MV-4-11 (cell line): ENCODE measurements at places on chromosomes 1 and 21.
A peak's percentile ranks its signal among the peaks of the same experiment; 100 is the strongest.

DNA sequence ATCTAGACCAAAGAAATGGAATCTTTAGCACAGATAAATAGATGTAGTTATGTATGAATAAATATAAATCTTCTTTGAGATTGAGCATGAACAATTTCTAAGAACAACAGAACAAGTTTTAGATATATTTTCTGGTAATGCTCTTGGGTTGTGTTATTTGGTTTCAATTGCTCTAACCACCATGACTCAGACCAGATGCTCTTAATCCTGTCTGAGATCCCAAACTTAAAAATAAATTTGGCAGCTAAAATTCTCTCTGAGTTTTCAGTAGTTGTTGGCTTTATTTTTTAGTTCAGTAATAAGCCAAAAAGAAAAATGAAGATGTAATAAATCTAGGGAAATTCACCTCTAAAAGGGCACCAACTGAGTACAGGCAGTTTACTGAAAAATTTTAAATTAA is 1693.4 kb downstream of the NCAM2 start:
- peak; percentile 37 for DNase-seq

GRCh38 chr1:109846846-109847245 is 63.8 kb upstream of the CSF1 start:
- DNase-seq: no peak

DNA sequence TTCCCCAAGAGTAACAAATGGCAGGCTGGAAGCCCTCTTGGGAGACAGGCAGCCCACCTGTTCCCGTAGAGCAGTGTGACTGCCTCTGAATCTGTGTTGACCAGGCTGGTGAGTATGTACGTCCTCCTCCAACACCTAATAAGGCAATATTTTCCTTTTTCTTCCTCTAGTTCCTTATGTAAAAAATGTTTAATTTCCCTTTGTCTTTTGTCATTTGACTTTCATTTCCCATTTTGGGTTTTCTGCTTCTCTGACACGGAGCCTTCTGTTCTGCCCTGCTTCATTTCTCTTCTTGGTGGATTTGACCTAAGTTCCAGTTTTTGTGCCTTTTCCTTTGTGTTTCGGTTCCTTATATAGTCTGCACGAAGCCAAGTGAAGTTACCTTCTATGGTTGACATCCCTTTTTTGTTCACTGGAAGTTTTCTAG is 65.8 kb upstream of the ATF3 start:
- DNase-seq: peak; percentile 98

DNA sequence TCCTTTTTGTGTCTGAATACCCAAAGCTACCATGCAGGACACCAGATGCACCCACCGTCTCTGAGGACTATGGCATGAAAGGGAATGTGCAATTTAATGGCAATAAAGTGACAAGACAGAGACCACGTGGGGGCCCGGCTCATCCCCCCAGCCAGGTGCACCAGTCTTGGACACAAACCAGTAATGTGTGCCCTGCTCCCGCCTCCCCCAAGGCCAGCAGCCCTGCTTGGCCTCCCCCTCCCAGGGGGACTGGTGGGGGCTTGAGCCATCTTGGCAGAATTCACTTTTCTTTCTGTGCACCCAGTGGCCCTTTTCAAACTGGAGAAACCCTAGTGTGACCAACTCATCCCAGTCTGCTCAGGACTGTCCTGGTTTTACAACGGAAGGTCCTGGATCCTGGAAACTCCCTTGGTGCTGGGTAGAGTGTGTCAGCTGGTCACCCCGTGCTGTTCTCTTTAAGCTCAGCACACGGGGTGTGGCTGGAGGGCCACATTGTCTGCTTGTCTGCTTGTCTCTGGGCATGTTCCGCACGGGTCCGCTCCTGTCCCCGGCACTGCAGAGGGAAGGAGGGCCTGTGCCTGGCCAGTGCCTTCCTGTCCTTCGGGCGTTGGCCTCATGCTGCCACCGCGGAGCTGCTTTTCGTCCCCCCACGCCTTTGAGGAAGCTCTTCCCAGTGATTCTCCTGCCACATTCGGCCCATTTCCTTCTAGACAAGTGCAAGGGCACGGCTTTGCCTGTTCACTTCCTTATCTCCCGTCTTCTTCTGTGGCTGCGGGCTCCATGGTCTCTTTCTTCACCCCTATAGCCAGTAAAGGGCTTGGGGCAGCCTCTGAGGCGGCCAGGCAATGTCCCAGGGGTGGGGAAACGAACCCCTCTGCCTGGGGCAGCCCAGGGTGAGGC is 45.8 kb upstream of the TTC34 start:
- DNase-seq: peak; percentile 30

DNA sequence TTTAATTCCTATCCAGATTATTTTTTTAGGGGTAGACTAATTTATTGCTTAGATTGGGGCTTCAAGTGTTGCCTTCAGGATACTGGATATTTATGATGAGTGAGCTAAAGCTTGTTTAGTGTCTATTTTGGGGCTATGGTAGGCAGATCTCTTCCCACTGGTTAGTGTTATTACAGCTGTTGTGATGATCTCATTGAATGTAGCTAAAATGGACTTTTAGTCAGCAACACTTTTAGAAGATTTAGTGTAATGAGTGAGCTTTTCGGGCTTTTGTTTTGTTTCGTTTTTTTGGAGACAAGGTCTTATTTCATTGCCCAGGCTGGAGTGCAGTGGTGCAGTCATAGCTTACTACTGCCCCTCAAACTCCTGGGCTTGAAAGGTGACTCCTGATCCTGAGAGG is 14.2 kb downstream of the THRAP3 start:
- no peak for DNase-seq

- DNase-seq: no peak
These were observed 18.7 kb downstream of the DYRK1A start for GRCh38 chr21:37385179-37385765.

DNA sequence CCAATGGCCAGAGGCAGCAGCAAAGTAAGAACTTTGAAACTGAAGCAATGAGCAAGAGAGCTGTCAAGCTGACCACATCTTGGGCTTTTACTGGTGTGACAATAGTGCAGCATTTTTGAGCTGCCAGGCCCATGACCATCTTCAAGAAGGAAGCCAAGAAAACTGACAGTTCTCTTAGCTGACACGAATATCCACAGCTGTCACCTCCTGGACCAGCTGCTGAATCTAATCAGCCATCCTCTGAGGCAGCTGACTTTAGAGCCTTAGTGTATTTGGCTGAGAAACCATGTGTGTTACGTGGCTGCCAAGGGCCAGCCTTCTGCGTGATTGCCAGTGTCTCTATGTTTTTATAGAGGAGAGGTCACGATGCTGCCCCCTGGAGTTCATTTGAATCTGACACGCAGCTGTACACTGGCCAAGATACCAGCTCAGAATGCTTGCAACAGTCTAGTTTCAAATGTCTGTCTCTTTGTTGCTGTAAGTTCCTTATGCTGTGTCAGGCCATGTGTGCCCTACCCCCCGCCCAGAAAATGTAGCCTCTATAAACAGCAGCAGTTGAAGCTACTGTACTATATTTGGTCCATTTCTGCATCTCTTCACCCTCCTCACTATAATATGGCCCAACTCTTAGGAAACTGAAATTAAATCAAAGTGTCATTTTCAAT is 39.7 kb downstream of the PALMD start:
- DNase-seq: peak; percentile 80

GRCh38 chr1:11943619-11944018 is 9.1 kb downstream of the PLOD1 start:
- no peak for DNase-seq

DNA sequence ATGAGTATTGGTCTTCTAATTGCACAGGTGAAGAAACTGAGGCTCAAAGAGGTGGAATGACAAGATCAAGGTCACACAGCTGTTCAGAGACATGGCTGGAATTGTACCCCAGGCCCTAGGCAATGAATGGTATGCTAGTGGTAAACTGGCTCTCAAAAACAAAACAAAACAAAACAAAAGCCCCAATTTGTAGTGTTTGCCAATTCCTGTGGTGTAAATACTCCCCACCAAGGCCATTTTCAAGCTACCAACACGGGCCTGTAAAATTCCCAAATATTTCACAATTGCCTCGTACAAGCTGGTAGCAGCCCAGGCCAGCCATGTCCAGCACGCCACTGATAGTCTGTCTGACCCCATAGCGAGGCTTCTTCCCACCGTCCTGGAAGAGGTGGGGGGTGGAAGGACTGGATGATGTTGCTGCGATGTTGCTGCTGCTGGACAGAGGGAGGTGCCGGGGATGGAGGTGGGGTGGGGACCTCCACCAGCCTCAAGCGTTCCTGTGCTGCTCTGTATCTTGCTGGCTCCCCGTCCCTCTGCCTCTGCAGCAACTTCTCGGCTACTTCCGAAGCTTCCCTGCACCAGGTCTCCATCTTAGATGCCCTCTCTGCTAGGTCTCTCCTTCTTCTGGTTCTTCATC is 62.2 kb upstream of the RUNX3 start:
- no peak for DNase-seq

- DNase-seq: peak; percentile 29
These were observed 28.4 kb downstream of the EXTL2 start for GRCh38 chr1:100866041-100866900.
